Articular chondrocyte of knee joint (primary cell): ENCODE measurements at places on chromosomes 3 and 15. TPM values are rescaled to one million over a fixed set of nuclear protein-coding genes. Genes with fewer than 3 reads are reported as not detected.

Gene SNTN
- not detected in 2 replicates for total RNA-seq

Gene CAMP
- total RNA-seq = not detected in 2 replicates

Gene GNB5
- 21.0 and 24.2 TPM in 2 replicates for total RNA-seq

Gene TOMM70
- total RNA-seq = 62.6 and 70.0 TPM in 2 replicates

Gene CPNE9
- not detected in 2 replicates for total RNA-seq

Gene SCAANT1
- total RNA-seq = not detected in 2 replicates

Gene NOX5
- total RNA-seq = 0.22 and 0.26 TPM in 2 replicates

Gene TP63
- total RNA-seq = 1.9 and 2.0 TPM in 2 replicates

Gene RASL12
- total RNA-seq = 0.52 and 0.76 TPM in 2 replicates

Gene C3orf22
- total RNA-seq = not detected in 2 replicates

Gene MEIS2
- 13.9 and 15.8 TPM in 2 replicates for total RNA-seq

Gene ISL2
- total RNA-seq = 0.22 TPM in 1 of 2 replicates, not detected in the other

Gene PTH1R
- 1.8 and 3.0 TPM in 2 replicates for total RNA-seq

Gene TGM4
- total RNA-seq = not detected in 2 replicates

Gene GPR176
- 140 and 142 TPM in 2 replicates for total RNA-seq
